Stimulated activated CD4-positive, alpha-beta T cell treated with anti-CD3 and anti-CD28 coated beads, Interleukin-15, amount 100 ng/mL, for 1 hour (primary cell): ENCODE measurements at places on chromosomes 12 and 14.

GRCh38 chr14:77557391-77557790 is 58.8 kb upstream of the ISM2 start:
- DNase-seq, result no peak

DNA sequence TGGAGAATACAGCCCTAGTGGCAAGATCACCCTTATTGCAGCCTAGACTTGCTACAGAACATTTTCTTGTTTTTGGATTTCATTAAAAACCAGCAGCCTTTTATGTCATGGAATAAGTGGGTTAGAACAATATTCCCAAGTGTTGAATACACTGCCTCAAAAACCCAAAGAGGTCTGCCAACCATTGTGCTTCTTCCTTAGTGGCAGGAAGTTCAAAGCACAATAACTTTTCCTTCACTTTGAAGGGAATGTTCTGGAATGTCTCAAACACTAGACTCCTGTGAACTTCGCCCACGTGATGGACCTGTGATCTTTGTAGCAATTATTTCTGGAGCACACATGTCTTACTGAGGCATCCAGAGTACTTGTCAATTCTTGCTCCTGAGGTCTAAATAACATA is 8.5 kb downstream of the SLC17A8 start:
- no peak for DNase-seq

GRCh38 chr12:87511371-87511770 is 517.8 kb downstream of the C12orf50 start:
- no peak for DNase-seq

- no peak for DNase-seq
Observed at GRCh38 chr12:95694136-95694535, 96.4 kb downstream of the NTN4 start.

- DNase-seq, result no peak
Observed at GRCh38 chr12:20404576-20405346, 36.4 kb downstream of the PDE3A start.

- DNase-seq, result no peak
Observed at GRCh38 chr12:74971201-74971600, 238.4 kb downstream of the KCNC2 start.

GRCh38 chr14:90743826-90744225 is 72.4 kb downstream of the TTC7B start:
- no peak for DNase-seq

- no peak for DNase-seq
Observed at GRCh38 chr12:110965574-110965973, 45.2 kb upstream of the MYL2 start.

DNA sequence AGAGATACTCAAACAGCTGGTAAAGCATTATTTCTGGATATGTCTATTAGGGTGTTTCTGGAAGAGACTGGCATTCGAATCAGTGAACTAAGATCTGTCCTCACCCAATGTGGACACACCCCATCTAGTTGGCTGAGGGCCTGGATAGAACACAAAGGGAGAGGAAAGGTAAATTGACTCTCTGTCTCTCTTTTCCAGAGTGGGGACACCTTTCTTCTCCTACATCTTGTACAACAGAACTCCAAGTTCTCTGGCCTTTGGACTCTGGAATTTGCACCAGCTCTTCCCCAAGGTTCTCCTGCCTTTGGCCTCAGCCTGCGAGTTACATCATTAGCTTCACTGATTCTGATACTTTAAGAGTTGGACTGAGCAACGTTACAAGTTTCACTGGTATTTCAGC is 1253.9 kb downstream of the SLC16A7 start:
- DNase-seq, result no peak

DNA sequence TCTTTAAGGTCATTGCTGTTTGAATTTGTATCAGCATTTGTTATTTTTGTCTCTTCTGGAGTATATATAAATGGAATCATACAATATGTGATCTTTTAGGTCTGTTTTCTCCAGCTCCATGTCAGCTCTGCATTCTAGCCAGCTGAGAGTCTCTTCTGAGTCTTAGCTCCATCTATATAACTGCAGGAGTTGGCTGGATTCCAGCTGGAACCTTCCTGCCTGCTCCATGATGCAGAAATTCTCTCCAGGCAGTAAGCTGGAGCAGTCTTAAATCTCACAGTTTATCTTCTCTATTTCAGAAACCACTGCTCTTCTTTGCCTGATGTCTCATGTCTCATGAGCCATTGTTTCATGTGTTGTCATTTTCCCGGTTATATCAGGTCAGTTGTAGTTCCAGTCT is 827.6 kb downstream of the NRXN3 start:
- DNase-seq, result no peak

- no peak for DNase-seq
Observed at GRCh38 chr14:91755570-91756295, 23.8 kb upstream of the CATSPERB start.

GRCh38 chr14:69848156-69848555 is 31.1 kb upstream of the SMOC1 start:
- DNase-seq, result no peak

- no peak for DNase-seq
Observed at GRCh38 chr14:27721760-27722159, 1044.8 kb upstream of the FOXG1 start.

DNA sequence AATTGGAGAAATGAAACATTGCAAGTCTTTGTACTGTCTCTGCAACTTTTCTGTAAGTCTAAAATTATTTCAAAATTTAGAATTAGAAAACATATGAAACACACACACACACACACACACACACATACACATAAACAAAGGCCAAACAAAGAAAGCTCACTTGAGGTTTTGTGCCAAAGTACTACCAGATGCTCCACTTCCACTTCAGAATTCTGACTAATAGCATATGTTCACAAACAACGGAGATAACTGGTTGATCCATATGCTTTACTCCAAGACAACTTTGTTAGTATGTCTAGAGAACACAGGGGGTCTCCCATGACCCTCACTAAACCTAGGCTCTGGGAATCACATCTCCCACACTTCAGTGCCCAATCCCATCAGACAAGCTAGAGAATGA is 133.8 kb upstream of the CLEC14A start:
- no peak for DNase-seq

GRCh38 chr12:7289743-7290142 is 14.1 kb upstream of the ACSM4 start:
- no peak for DNase-seq

DNA sequence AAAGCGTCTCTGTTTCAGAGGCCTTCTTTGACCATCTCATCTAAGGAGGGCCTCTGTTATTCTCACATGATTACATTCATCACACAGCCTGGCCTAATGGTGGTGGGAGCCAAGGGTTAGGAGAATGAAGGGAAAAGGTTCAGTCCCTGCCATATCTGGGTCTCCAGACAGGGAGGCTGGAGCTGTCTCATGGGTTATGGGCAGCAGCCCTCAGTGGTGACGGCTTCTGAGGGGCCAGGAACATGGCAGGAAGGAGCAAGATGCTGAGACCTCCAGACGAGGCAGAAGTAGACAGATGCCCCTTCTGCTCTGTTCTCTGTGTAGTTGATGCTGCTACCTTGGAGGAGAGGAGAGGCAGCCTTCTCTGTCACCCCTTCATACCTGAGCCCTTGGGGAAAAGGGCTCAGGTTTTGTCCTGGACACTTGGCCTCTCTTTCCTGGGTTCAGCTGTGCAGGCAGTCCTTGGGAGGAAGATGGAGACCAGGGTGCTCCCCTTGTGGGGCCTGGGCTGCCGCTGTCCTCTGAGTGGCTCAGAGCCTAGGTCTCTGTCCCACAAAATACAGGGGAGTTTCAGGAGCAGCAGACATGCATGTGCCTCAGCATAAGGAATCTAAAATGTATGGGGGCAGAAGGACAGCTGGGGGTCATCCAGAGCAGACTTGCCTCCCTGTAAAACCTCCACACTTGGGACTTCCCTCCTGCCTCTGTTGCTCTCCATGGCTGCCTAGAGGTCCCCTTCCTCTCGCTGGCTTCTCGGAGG is 3.6 kb downstream of the IFI27L2 start:
- no peak for DNase-seq

DNA sequence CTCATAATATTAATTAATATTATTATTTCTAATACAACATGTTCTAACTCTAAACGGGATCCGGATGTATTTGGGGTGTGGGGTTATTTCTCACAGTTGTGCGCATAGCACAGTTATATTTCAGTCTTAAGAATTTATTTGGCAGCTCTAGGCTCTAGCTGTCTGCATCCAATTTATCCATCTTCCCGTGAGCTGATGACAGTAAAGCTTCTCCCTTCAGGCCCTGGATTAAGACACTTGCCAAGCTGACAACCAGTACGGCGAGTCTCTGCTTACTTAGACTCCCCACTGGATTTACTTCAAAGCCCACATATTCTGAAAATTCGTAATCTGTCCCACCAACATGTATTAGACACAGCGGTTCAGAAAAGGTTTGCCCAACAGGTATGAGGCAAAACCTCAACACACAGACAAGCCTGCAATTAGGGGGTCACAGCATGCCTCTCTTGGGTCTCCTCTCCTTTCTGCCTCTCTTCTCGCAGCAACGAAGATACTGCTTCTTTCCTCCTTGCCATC is 232.9 kb upstream of the TMTC1 start:
- DNase-seq, result no peak

DNA sequence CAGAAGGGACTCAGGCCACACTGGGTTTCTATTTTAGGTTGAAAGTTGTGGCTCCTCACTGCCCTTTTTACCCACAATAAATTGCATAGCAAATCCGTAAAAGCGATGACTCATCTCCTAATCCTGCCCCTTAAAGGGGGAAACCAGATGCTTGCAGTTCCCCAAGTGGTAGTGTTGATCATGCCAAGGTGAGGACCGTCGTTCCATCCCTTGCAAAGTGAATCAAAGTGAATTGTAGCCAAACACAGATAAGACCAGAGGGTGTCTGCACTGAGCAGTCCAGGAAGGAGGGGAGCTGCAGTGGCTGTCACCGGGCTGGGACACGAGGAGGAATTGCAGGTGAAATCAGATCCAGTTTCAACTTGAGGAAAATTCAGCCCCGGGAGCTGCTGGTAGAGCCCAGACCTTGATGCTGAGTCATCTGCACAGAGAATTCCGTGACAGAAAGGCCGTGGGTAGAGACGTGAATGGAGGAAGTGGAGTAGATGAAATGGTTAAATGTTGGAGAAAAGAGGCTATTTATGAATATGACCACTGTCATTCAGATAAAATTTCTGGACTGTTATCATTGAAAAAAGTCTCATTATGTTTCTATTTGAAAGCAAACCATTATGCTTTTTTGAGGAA is 44.2 kb upstream of the MMP17 start:
- no peak for DNase-seq
